ENCODE measurements at places on chromosomes 3 and 15.

DNA sequence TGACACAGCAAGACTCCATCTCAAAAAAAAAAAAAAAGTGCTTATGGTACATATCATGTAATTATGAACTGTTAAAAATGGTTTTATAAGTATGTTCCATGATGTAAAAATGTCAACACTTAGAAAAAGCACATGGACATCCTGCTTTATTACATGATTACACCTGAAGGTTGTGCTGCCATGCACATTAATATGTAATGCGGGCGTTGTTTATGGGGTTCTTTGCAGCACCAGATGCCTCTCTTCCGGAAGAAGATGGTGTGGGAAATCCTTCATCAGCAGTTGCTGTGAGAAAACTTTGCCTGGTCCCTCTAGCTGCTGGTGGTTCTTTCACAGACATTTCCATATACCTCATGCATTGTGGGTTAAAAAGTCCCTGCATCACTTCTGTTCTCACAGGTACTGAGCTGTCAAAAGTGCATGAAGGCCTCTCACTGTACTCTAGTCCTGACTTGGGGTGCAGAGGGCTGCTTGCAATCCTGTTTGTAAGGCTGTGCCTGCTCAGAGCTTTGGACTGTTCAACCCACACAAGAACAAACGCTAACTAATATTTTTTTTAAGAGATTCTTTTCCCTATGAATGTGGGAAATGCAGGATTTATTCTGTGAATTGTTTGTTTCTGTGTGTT, 43.6 kb downstream of the SENP2 start:
- no peak for DNase-seq

DNA sequence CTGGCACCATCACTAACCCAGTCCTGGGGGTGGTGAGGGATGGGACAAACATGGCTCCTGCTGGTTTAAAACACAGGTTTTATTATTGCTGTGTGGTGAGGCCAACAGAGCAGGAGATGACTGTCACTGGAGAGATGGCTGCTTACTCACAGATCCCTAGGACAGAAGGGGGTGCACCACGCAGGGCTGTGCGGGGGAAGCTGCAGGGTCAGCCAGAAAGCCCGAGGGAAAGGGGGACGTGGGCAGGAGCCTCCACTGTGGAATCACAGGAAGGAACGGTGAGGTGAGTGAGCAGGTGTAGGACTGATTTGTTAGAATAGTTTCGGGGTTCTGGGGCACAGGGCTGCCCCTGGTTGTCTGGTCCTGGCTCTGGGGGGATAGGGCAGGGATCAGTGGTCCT, 7.5 kb downstream of the CFAP100 start:
- no peak for DNase-seq

- DNase-seq: peak; percentile 15
These were observed 10.6 kb downstream of the XXYLT1 start for GRCh38 chr3:195260280-195260905.

- no peak for DNase-seq
These were observed 82.9 kb downstream of the ARRDC4 start for GRCh38 chr15:98043160-98044014.

GRCh38 chr3:171979081-171979480, 60.3 kb upstream of the FNDC3B start:
- no peak for DNase-seq

- no peak for DNase-seq
These were observed 72.8 kb upstream of the RARB start for GRCh38 chr3:25355034-25355885.

- DNase-seq: no peak
These were observed 8.3 kb upstream of the TM4SF4 start for GRCh38 chr3:149466192-149466591.

DNA sequence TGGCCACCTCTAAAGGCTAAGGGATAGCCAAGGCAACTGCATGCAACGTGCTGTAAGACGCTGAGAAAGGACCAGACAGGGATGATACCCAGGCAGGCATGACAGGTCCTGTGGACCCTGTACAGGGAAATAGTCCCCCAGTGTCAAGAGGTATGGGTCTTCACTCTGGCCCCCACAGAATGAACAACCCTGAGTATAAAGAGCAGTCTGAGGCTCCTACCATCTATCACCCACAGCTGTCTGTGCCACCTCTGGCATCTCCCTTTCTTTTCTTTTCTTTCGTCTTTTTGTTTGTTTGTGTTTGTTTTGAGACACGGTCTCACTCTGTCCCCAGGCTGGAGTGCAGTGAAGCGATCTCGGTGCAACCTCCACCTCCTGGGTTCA, 18.7 kb downstream of the SLC25A20 start:
- no peak for DNase-seq

DNA sequence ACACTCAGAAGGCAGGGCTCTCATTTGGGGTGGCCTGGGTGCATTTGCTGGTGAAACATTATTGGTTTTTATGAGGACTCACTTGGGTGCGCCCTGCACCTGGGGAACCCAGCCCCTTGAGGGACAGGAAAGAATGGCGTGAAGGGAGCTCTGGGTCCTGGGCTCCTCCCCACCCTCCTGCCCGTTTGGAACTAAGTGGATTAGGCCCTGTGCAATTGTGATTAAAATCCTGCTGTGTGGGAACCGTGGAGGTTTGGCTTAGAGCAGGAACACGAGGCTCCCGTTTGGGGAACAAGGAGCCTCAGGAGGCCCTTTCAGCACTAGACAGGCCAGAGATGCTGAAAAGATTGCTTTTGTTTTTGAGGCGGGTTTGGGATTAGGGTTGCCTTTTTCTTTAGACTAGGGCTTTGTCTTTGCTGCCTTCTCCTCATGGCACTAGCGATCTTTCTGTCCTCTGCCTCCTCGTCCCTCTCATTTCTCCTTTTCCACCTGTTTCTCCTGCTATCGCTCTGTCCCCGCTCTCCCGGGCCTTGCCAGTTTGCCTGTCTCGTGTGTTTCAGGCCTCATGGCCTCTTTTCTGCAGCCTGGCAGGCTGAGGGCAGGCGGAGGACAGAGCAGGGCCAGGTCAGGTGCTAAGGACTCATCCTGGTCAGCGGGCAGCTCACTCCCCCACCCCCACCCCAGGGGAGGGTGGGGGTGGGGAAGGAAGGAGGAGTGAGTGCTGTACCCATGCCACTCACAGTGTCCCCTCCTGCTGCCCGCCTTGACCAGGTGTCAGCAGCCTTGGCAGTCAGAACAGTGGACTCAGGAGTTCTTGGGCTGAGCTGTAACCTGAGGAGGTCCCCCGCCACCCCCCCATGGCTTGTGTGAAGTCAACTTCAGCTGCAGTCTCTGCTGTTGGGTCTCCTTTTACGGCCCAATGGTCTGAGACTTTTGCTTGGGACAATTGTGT, 8.6 kb downstream of the MAPKAPK3 start:
- no peak for DNase-seq

DNA sequence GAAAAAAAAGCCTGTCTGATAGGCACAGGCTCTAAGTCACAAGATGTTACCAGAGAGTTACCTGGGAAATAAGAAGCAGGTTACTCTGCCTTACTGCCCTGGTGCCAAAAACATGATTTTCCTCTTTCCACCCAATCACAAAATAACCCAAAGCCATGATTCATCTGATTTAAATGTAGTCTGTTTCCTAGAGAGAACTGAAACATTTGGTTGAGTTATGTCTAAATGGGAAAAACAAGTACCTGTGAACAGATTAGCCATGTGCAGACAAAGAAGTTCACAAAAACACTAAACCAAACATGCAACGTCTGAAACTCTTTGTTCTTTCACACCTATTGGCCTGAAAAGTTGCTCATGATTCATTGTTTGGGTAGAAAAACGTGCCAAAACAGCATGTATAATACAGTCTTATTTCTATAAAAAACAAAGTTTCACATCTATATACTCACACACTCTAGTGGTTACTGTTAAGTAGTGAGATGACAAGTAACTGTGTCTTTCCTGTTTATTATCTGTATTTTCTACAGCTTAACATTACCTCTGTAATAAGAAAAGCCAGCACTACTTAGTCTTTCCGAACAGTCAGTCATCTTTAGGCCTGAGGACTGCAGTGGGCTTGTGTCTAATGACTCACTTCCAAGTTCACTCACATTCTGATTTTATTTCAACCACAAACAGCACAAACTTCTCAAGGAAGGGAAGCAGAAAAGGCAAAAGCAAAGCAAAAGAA, 30.2 kb downstream of the FAM174B start:
- no peak for DNase-seq

GRCh38 chr15:39110336-39110735, 470.5 kb upstream of the THBS1 start:
- DNase-seq: no peak

DNA sequence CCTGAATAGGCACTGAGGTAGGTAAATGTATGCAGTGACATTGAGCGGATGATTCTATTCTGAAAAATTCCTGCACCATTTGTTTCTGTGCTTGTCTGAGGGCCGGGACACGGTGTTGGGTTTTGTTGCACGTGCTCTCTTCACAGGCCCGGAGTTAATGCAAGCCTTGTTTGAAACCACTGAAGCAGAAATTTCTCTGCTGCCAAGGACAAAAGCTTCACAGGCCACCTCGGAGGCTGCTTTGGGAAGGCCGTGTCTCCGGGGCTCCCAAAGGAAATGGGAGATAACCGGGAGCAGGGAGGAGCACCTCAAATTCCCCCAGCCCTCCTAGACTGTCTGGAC, 179.4 kb downstream of the OPA1 start:
- no peak for DNase-seq

GRCh38 chr3:115633467-115633866, 10.2 kb downstream of the GAP43 start:
- DNase-seq: no peak

DNA sequence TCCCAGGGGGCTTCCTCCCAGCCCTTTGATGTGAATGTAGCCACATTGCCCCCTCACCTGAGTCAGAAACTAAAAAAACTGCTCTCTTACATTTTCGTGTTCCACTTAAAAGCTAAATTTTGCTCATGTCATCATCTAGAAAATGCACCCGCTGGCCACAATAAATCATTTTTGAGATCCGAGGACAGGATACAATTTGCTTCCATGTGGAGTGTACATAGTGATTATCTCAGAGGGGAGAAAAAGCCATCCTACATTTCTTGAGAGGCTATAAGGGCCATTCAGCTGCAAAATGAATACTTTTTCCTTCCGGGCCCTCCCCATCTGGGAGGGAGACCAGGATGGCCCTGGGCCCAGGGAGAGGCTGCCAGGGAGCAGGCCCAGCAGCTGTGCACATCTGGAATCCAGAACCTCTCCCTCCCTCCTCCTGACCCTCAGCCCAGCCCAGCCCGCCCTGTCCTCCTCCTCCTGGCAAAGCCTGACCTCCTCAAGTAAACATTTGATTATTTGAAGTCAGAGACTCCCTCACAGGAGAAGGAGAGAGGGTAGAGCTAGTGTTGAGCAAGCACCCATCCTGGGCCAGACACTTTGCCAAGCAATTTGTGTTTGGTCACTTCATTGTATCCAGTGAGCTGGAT, 59.1 kb downstream of the CORO2B start:
- no peak for DNase-seq

- DNase-seq: no peak
These were observed 20.4 kb downstream of the KPNA4 start for GRCh38 chr3:160544844-160545503.

GRCh38 chr3:104763007-104763406, 603.7 kb upstream of the ALCAM start:
- no peak for DNase-seq
